ENCODE measurements at places on chromosomes 7 and 10.

DNA sequence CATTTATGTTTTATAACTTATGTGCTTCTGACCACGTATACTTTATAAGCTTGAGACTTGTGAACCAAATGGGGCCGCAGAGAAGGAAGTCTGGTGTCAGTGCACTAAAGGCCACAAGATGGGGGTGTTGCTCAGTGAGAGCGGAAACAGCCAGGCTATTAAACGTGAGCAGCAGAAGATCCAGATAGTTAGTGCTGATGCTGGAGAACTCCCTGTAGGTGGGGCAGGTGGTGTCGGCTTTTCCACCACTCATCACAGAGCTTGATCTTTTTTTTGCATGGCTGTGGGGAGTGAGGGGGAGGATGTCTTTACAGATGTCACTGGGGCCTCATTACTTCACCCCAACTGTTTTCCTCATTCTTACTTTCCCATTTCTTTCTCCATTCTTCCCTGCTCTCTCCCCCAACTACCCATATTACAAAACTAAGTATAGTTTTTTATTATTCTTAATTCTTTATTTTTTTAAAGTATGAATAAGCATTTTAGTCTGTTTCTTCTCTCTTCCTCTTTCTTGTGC is 34.7 kb downstream of the ACADSB start:
- DNase-seq: peak; percentile 58

- no peak for DNase-seq
Measured at GRCh38 chr10:28669227-28670173, 7.8 kb upstream of the BAMBI start.

DNA sequence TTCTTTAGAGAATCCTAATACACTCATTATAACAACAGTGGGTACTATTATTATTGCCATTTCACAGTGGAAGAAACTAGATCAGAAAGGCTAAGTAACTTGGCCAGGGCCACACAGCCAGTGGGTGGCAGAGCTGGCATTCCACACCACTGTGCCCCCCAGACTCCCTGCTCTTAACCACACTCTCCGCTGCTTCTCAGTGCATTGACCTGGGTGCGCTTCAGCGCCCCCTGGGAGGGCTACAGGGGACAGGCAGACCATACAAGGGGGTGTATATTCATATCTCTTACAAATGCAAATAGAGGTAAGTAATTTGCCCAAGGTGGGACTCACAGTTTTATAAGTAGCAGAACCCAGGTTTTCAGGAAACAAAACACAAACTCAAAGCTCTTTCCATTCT is 77.0 kb upstream of the NMT2 start:
- DNase-seq: no peak

DNA sequence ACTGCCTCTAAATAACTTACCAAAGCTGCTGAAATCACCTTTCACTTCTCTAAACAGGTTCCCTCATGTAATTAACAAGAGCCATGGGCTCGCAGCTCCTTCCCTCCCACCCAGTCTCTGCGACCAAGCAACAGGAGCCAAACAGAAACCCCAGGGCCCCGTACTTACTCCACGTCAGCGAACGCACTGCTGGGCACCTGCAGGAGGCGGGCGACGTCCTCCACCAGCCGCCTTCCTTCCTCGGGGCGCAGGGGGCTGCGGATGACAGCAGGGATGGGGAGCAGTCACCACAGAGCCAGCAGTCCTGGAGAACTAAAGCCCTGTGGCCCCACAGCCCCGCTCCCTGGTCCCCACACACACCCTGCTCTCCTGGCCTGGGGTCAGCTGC is 477.0 kb downstream of the PTPRN2 start:
- no peak for DNase-seq

- DNase-seq: peak; percentile 37
Measured at GRCh38 chr10:113957013-113957412, 86.7 kb upstream of the ADRB1 start.

GRCh38 chr10:49585387-49585786 is 24.7 kb upstream of the SLC18A3 start:
- DNase-seq: peak; percentile 51

- no peak for DNase-seq
Measured at GRCh38 chr10:78863140-78863905, 205.4 kb upstream of the ZMIZ1 start.

DNA sequence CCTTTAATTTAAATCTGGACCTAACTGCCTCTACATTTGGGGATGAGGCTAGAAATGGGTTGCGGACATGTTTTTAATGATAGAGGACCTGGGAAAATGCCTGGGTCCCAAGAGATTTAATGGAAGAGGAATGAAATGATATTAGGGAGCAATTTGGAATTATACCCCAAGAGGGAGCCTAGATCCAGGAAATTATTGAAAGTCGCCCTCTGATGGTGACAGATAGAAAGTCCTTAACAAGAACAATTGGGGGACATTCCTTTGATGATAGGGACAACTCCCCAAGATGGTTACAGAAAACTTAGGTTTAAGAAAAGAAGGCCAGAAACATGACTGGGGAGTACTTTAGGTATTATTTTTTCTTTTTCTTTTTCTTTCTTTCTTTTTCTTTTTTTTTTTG is 9.5 kb upstream of the TSGA13 start:
- DNase-seq: peak; percentile 6

DNA sequence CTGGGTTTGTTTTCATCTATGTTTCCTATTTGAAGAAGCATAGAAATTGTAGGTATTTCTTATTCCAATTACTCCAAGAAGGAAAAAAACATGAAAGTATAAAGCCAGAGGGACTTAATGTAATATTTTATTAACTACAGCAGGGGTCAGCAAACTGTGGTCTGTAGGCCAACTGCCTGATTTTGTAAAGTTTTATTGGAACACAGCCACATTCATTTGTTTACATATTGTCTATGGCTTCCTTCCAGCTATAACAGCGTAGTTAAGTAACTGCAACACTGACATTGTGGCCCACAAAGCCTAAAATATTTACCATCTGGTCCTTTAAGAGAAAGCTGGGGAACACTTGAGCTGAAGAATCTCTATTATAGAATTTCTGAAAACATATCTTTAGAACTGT is 306.2 kb downstream of the BICC1 start:
- peak; percentile 20 for DNase-seq

GRCh38 chr7:136134503-136134902 is 157.3 kb upstream of the MTPN start:
- peak; percentile 3 for DNase-seq

DNA sequence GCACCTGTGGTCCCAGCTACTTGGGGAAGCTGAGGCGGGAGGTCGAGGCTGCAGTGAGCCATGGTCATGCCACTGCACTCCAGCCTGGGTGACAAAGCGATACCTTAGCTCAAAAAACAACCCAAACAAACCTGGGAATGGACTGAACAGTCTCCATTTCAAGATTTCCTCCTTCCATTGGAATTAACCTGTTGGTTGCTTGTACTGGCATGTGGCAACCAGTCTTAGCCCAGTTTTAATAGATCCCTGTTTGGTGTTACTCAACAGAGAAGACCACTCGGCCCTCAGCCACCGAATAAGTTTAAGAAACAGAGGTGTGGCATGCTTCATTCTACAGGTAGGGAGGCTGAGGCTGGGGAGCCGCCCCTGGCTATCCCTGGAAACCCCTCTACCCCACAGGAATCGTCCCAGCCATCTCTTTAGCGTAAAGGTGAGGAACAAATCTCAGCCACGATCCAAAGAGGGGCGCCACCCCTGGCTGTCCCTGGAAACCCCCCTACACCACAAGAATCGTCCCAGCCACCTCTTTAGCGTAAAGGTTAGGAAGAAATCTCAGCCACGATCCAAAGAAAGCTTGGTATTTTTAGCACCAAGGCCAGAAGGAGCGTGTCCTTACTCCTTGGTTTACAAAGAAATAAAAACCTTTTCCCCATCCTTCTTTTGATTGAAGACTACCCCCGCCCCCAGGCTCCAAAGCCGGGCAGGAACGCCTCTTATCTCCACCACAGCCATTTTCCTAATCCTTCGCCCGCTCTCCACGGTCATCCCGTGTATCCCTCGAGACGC is 861 bp upstream of the TSPAN14 start:
- peak; percentile 60 for DNase-seq

- no peak for DNase-seq
Measured at GRCh38 chr7:104127204-104127603, 80.6 kb downstream of the ORC5 start.

GRCh38 chr7:77843194-77843593 is 44.6 kb downstream of the PHTF2 start:
- no peak for DNase-seq

DNA sequence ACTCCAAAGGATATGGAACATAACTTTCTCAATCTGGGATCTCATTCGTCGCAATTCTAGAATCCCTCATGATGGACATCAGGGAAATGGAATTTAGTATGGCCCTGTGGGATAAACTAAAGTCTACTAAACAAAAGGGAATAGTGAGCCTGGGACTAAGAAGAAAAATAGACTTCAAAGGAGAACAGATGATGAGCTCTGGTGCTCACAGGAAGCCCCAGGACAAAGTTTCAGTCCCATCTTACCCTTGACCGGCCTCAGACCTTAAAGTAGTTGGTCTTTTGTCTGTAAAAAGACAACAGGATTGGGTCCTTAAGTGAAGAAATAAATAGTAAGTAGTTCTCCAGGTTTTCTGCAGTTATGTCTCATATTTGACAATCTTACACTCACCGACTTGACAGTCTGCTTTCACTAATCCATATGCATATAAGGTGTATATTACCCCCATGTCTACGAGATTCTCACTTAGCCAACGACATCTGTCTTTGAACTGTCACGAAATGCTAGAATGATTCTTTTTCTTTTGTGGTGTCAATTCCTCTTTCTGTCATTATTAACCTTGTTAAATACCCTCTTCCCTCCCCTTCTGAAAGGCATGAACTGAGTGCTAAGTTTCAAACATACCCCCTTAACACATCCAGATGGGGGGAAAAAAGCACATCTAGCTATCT is 10.9 kb upstream of the IKZF1 start:
- DNase-seq: no peak

DNA sequence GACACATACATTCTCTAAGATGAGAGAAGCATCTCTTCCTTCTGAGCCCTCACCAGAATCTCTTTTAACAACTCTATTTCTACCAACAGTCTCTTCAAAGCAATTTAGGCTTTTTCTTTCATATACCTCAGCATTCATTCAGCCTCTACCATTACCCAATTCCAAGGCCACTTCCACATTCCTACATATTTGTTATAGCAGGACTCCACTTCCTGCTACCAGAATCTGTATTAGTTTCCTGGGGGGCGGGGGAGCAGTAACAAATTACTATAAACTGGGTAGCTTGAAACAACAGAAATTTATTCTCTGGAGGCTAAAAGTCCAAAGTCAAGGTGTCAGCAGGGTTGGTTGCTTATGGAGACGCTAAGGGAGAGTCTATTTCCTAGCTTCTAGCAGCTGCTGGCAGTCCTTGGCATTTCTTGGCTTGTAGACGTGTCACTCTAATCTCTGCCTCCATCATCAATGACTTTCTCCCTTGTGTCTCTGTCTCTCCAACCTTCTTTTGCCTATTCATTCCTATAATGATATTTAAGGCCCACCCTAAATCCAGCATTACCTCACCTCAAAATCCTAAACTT is 7.4 kb downstream of the PRPS1L1 start:
- DNase-seq: no peak

DNA sequence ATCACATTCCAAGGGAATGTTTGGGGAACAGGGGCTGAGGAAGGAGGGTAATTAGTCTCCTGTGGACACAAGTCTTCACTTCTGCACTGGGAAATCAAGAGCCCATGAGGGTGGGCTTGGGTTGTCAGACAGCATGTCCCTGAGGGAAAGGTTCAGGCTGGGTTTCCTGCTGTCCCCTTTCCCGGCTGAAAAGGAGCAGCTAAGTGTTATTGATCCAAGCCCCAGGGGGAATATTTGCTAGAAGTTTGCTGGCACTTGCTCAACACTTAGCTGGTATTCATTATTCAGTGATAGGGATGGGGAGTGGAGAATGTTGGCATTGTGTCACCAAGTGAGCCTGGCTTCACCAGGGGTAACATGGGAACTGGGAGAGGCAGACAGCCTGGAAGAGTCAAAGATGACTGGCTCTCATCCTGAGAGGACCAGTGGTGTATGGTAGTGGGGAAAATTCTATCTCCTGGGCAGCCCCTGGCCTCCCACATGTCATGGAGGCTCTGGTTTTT is 344.4 kb upstream of the PODXL start:
- DNase-seq: no peak

- DNase-seq: peak; percentile 23
Measured at GRCh38 chr7:32941681-32942414, 15.4 kb upstream of the FKBP9 start.

DNA sequence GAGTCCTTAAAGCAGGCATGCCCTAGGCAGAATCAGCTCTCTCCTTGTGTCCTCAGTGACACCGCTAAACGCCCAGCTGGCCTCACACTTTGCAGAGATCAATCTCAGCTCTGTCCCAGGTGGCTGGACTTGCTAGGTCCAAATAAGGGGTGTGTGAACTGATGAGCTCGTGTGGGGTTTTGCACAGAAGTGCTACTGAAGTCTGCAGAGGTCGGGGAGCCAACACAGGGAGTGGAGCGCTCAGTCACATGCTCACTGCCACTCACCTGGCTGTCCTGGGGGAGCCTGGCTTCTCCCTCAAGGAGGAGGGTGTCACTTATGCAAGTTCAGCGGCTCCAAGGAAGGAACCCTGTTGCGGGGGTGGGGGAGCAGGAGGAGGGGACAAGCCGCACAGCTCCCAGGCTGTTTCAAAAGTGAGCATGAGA is 2.0 kb downstream of the ELN start:
- no peak for DNase-seq

GRCh38 chr7:80460857-80461256 is 51.0 kb downstream of the GNAT3 start:
- no peak for DNase-seq

GRCh38 chr7:131141443-131141967 is 186.2 kb upstream of the MKLN1 start:
- DNase-seq: no peak

DNA sequence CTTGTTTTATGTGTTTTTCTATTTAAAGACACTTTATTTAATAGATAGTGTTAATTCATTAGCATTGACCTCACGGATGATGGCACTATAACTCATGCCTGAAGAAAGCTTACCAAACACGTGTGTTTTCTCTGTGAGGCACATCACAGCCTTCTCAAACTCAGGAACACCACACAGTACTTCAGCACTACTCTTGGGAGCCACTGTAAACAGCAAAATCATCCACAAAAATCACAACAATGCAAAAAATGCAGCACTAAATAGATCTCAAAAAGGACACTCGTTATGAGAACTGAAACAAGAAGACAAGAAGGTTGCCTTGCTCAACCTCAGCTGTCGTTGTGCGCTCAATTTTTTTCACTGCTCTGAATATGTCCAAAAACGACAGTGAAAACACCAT is 12.0 kb upstream of the PARP12 start:
- DNase-seq: no peak

- peak; percentile 71 for DNase-seq
Measured at GRCh38 chr7:108442039-108442568, 14.1 kb downstream of the NRCAM start.

GRCh38 chr7:27214239-27214950 is 14.5 kb upstream of the HOXA13 start:
- no peak for DNase-seq

DNA sequence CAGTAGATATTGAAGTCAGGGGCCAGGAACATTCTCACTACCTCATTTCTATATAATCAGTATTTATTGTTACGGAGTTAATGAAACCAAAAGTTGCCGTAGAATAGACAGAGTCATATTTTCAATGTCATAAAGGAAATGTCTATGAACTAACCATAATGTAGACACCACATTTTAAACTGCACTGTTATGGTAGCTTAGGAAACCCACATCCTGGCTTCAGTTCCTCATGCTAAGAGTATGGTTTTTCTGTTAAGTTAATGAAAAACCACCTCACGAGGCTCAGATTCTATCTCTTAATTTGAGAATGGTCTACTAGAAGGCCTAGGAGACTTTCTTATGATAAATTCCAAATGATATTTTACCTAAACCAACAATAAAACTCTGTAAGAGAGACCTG is 166.5 kb downstream of the TMEM26 start:
- DNase-seq: no peak

Measured in mammary epithelial cell (primary cell).